ENCODE measurements at places on chromosomes 7 and 10.

DNA sequence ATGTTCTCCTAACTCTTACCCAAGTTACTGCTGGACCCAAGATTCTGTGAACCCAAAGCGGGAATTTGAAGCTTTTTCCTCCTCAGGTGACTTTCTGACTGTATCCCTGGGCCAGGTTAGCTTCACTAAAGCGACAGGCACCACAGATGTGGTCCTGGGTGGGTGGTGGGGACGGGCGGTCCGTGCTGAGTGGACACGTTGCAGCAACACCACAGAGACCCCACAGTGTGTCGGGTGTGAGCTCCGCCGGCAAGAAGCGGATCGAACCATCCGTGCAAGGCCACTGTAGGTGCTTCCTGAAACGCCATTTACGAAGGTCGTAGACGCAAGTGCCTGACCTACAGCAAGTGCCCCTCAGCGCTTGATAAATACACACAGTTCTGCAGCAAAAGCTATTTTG, 325.9 kb downstream of the ADARB2 start:
- no peak for DNase-seq

DNA sequence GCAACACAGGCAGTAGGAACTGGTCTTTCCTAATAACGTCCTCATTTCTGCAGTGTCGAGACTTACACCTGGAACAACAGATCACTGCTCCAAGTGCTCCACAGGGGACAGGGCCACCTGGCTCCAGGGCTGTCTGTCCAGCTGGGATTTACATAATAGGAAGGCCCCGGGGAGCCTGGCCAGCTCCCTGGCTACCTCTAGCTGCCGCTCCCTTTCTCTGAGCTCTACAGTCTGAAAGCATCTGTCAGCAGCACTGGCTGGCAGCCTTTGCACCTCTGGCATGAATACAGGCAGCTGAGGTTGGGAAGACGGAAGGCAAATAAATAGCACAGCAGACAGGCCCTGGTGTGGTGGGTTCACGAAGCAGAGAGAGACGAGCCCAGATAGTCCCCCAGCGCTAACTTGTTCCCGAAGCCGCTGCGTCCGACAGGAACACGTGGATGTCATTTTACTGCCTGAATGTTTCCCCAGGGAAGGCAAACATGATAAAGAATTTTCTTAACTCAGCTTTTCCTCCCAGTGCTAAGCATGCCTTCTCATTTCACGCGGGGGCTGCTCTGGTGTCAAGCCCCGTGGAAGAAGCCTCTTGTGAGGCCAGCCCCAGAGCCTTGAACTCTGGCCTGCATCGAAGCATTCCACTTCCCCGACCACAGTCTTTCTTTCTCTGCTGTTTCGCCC, 105.4 kb downstream of the ITIH5 start:
- DNase-seq: no peak

DNA sequence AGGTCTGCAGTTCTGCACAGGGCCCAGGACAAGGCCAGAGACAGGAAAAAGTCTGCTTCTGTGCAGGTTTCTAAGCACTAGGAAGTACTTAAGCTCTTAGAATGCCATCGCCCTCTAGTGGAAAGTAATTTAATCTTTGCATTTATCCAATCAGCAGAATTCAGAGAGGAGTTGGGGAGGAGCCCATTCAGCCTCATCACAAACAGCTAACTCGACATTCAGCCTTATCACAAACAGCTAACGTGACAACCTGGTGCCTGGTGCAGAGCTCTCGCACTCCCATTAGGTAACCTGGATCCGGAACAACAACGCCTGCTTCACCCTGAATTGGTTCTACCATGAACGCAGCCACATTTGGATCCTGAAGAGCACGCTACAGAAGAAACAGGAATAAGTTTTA, 15.2 kb downstream of the OAT start:
- DNase-seq: no peak

DNA sequence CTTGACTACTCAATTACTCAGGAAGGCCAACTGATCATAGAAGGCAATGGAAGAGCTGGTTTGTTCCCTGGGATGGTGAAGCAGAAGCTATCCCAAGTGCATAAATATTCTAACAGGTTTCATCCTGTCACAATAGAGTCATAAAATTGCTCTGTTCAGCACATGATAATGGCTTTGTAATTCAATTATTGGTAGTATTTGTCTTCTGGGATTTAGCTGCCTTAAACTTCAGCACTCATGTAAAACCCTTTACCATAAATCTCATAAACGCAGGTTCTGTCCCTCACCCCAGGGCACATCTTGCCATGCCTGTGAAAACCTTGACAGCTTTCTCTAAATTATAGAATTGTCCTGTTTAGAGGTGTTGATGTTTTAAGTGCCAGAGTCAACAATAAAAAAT, 417.6 kb downstream of the SORCS1 start:
- no peak for DNase-seq

DNA sequence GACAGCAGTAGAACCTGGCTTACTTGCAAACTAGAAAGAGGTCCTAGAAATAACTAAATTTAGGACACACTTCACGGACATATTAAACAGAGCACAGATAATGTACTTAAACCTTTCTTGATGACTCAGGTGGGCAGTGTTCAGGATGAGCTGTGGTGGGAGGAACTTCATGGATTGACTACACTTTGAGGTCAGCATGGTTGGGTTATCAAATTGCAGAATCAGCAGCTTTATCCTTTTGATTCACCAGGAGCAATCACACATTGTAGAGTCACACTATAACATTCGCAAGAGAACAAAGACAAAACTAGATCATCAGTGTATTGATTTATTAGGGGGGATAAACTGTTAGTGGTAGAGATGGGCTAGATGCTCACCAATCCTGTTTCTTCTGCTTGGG, 38.6 kb upstream of the AGK start:
- DNase-seq: no peak

DNA sequence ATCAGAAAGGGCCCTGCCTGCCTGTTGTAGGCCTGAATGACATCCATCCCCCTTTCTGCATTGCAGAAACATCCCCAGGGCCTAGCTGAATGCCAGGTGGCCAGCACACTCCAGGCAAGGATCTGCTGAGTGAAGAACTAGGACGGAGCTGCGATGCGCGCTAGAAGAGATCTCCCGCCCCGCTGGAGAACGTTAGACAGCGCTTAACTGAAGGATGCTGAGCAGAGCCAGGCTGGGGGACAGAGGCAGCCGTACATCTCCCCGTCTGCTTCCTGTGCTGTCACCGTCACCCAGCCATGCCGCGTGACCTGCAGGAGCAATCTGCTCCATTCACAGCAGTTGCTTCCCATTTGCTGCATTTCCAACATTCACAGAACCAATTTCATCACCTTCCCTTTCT, 73.3 kb downstream of the FAM53B start:
- DNase-seq: no peak

- DNase-seq: no peak
Observed at GRCh38 chr7:132367795-132368194, 208.5 kb downstream of the PLXNA4 start.

- no peak for DNase-seq
Observed at GRCh38 chr10:77832238-77832637, 94.3 kb downstream of the DLG5 start.

- peak; percentile 74 for DNase-seq
Observed at GRCh38 chr10:128210215-128211063, 84.2 kb upstream of the MKI67 start.

GRCh38 chr7:108596560-108596959, 26.9 kb downstream of the DNAJB9 start:
- DNase-seq: no peak

GRCh38 chr10:76197293-76197692, 765.9 kb downstream of the LRMDA start:
- DNase-seq: no peak

GRCh38 chr10:132407846-132408278, 10.9 kb downstream of the PWWP2B start:
- no peak for DNase-seq

DNA sequence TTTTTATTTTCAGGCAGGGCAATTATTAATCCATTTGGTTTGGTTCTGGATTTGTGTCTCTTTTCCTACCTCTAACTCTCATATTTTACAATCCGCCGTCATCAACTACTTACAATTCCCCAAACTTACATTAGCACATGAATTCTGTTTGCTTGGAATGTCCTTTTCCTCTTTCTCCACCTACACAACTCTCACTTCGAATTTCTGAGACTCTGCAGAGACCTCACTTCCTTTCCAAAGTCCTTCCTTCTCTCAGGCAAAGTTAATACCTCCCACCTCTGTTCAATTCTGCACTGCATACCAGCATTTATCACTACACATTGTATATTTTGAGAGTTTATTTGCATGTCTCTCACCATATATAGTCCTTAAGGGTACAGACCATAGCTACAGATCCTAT, 122.7 kb upstream of the LRRTM3 start:
- no peak for DNase-seq

DNA sequence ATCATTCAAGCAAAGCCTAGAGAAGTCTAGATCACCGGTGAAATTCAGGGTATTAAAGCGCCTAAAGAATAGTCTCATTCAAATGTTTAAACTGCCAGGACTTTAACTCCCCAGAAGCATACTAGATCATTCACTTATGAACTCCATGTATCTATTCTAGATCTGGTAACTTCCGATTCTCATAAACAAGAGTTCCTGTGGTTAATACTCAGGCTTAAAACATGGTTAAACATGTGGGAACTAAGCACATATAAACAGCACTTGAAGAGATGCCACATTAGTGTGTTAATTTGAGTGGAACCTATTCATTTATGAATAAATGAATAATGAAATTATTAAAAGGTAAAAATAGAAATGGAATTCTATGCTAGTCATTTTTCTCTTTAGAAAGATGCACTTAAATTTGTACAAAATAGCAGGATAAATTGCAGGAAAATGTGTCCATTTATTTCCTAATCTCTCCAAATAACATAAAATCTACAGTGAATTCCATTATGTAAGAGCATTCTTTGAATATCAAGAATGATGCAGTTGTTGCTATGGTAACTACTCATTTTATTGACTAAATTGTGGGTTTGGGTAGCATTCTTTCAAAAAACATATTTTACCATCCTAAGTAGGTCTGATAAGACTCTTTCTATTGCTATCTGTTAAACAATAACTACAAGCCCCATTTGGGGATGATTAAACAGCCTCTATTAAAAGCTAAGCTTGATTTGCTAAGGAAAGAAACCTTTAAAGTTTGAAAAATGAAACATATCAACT, 147.6 kb upstream of the TMEM168 start:
- DNase-seq: no peak

- no peak for DNase-seq
Observed at GRCh38 chr10:89909752-89910151, 208.4 kb downstream of the KIF20B start.

GRCh38 chr7:145092766-145093165, 256.9 kb upstream of the TPK1 start:
- no peak for DNase-seq

GRCh38 chr7:20260223-20260622, 43.0 kb upstream of the MACC1 start:
- no peak for DNase-seq

DNA sequence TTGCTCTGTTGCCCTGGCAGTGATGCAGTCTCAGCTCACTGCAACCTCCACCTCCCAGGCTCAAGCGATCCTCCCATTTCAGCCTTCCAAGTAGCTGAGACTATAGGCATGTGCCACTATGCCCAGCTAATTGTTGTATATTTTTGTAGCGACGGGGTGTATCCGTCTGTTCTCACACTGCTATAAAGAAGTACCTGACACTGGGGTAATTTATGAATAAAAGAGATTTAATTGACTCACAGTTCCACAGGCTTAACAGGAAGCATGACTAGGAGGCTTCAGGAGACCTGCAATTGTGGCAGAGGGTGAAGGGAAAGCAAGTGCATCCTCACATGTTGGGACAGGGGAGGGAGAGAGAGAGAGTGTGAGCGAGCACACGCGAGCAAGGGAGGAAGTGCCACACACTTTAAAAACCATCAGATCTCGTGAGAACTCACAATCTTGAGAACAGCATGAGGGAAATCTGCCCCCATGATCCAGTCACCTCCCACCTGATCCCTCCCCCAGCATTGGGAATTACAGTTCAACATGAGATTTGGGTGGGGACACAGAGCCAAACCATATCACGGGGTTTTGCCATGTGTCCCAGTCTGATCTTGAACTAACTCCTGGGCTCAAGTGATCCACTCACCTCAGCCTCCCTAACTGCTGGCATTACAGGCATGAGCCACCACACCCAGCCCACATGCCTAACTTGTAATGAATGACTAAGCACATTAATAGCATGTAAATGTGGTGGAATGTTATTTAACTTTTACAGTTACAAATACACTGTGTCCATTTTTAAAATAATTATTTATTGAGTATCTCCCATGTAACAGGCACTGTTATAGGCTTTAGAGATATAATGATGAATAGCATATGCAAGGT, 65.5 kb downstream of the RALA start:
- no peak for DNase-seq

- DNase-seq: no peak
Observed at GRCh38 chr10:3803295-3803926, 18.4 kb upstream of the KLF6 start.

DNA sequence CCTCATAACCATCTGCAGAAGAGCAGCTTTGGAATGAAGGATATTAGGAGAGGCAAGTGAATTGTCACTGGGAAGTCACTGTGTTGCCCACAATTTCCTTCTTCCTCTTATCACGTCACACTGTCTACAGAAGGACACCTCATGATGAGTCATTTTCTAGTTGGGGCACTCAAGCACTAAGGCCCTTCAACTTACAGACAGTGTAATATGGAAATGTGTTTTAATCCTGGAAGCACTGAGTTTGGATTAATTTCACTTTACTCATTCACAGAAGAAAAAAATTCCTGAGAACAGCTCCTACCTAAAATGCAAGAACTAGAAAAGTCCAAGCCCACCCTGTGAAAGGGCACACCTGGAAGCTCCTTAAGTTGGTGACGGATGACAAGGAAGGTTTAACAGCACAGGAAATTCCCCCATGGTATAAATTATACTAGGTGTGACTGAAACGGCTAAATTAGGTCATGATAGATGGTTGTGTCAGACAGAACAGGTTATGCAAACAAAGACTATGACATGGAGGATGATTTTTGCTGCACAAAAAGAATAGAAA, 56.6 kb downstream of the PARD3 start:
- DNase-seq: no peak

DNA sequence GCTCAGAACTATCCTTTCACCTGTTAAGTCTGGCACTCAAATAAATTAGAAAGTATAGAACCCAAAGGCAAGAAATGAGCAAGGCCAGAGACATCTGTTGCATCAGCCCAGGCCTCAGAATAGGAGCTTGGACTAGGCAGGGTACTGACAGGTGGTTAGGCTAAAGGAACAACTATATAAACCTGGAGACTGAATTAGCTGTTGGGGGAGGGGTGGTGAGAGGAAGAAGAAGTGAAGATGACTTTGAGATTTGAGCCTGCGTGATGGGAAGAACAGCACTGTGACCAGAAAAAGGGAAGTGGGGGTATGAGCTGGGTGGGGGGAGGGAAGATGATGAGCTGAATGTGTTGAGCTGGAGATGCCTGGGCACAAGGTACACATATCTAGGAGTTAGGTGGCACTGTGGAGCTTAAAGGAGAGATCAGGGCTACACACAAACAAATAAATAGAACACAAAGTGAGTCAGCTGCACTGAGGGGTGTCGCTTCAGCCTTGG, 244.7 kb downstream of the PTEN start:
- DNase-seq: no peak

DNA sequence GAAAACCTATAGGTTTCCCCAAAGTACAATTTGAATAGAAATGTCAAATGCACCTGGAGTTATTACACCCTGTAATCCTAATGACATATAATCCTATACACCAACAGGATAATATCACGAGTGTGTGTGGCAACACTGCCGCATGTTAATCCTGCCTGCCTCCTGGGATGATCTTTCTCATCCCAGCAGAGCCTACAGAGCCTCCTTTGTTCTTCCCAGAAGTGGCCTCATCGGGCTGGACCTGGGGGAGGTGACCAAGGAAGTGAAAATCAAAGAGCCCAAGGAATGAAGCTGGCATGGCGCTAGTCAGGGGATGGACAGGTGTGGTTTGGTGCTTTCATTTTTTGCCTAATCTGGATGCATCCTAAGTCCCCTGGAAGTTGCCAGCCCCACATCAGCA, 29.5 kb upstream of the LEP start:
- DNase-seq: no peak

Data from stimulated activated CD4-positive, alpha-beta T cell treated with anti-CD3 and anti-CD28 coated beads, Interleukin-4, amount 100 ng/mL, for 4 hours (primary cell).